Left kidney (tissue), 8 donors: ENCODE measurements at places on chromosomes 13 and 19.

DNA sequence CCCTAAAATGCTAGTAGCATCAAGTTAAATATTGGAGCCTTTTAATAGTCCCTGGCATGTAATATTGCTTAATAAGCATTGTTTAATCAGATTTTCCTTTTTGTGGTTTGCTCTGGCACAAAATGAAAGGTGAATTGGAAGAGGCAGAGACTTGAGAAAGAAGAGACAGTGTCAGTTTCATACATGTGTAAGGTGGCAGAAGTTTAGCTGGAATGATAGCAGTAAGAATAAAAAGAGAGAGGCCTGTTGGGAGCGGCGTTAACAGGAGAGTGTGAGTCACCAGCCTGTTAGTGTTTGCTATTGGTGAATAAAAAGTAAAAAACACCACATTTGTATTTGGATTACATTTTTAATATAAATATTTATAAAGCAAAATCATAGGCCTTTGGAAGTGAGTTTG, 145.3 kb downstream of the PDS5B start:
- no peak for DNase-seq

DNA sequence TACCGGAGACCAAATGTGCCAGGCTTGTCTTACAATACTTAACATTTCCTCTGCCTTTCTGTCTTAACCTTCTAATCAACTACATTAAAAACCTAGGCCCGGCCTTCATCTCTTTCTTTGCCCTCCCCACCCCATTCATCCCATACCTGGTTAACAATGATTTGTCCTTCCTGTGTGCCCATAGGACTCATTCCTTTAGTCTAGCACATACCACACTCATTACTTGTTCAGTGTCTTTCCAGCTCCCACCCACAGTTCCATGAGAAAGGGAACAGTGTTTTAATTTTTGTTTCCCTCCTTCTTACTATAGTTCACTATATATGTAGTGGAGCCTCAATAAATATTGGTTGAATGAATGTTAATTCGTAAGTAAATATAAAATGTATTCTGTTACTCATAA, 2.4 kb downstream of the CLN5 start:
- no peak for DNase-seq

DNA sequence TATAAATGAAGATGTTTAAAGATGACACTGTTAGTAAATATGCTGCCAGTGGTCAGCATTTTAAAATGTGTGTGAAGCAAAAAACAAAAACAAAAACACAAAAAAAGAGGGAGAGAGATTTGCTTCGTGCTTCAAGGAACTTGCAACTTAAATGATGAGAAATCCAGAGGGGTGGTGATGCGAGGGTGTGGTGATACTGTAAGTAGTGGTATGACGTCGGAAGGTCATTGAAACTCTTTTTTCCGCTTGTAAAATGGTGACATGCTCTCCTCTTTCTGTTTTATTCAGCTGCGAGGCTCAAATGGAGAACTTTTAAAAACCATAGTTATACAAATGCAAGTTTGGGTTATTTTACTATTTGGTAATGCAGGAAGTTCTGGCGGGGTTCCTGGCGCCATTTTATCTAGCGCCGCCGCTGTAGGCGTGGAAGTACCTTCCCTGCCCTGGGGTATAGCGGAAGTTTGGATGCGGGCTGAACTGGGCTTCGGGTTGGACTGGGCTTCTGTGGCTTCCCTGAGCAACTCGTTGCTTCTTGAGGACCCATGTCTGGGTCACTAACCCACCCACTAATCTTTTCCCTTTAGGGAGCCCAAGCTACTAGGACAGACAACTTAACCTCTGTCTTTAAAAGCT, 34.8 kb downstream of the DGKH start:
- no peak for DNase-seq

GRCh38 chr13:23758798-23759527, 130.2 kb downstream of the MIPEP start:
- DNase-seq, result no peak

DNA sequence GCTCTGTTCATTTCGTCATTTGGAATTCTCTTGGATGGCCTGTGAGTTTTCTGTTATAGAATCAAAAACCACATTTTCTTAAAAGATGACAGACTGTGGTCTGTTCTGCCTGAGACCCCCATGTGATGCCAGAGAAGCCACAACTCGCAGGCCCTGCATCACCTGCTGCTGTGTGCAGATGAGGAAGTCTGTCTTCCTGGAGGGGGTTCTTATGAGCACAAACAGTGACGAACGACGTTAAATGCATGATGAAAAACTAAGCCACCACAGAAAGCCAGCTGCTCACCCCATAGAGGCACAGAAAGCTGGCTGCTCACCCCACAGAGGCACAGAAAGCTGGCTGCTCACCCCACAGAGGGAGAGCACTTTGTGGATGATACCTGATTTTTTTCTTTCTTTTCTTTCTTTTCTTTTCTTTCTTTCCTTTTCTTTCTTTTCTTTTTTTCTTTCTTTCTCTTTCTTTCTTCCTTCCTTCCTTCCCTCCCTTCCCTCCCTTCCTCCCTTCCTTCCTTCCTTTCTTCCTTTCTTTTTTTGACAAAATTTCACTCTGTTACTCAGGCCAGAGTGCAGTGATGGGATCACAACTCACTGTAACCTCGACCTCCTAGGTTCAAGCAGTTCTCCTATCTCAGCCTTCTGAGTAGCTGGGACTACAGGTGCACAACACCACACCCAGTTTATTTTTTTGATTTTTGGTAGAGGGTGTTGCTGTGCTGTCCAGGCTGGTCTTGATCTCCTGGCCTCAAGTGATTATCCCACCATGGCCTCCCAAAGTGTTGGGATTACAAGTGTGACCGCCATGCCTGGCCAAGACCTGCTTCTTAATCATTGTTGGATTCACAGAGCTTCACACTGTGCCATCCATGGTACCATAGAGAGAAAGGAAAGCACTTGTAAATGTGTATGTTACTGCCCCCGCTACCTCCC, 1191.4 kb downstream of the UQCRFS1 start:
- no peak for DNase-seq

DNA sequence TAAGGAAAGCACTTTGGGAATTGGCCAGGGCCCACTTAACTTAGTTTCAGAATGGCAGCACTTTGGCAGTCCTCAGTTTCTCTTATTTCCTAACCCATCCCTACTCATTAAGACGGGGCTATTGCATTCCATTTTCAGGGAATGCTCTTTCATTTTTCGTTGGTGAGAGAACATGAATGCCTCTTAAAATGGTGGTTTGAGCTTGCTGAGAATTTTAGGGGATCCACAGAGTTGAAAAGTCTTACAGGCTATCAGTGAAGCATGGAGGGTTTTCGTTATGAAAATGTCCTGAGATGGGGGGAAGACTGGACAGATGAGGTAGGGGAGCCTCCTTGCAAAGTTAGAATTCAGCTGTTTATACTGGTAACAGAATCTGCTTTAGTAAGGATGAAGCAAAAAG, 71.4 kb downstream of the LRCH1 start:
- no peak for DNase-seq

DNA sequence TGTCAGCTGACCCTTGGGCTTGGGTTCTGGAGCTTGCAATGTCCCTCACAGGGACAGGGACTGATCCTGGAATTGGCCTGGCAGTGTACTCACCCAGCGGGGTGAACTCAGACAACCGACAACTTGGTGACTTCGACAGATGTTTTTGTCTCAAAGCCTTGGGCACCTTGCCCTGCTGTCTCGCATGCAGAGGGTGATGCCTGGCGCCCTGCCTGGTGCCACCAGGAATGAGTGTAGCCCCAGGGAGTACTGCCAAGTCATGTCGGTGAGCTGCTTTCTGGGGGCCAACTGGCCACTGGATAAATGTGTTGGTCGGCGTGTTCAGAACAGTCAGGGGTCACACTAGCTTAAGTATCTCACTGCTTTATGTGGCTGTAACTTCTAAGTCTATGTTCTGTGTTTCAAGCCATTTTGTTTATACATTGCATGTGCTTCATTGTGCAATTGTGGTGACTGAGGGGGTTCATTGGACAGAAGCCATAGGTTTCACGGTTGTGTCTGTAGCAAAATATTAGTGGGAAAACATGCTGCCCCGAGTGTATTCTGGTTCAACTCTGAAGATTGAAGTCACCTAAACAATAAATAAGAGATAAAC, 96.3 kb upstream of the TNFSF11 start:
- no peak for DNase-seq

DNA sequence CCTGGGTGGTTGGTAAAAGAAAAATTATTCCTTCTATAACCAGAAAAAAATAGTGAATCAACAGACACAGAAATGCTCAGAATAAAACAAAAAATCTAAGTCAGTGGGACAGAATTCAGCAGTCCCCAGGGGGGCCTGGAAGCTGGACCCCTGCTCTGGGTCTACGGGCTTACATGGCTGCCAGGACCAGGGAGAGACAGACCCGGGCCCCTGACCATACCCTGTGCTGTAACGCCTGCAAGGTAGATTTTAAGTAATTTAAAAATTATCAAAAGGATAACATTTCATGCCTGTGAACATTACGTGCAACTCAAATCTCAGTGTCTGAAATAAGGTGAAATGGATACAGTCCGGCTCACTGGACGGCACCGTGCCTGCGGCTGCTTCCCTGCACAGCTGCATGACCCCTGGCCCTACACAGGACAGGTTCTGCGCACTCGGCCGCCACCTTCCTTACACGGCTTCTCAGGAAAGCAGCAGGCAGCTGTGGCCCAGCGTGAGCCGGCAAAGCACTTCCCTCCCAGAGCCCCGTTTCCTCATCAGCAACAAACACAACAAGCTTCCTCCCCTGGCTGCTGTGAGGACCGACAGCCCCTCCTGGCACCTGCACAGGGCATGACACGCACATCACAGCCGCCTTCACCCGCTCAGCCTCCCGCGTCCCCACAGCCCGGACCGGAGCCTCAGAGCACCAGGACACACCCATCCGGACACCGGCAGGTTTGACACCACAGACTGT, 22.2 kb downstream of the RASA3 start:
- DNase-seq, result no peak

DNA sequence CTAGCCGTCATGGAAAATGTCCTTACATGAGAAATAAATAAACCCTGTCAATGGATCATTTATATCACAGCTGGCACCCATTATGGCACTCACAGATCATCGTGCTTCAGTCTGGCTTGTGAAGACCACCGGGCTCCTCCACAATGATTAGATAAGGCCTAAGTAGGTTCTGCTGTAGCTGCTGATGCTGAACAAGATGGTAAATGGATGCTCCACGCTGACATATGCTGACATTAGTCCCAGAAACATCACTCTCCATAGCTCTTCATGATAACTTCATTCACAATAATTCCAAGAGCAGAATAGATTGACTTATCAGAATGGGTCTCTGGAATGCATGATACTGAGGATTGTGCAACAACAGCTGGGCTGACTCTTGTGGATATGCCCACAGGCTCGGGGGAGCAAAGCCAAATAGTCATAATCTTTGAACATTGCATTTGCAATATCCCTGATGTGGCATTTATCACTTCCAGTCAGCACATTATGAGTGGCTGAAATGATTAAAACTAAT, 63.8 kb upstream of the RXFP2 start:
- DNase-seq, result no peak

GRCh38 chr19:11390933-11391680, 7.0 kb upstream of the EPOR start:
- DNase-seq, result no peak

- no peak for DNase-seq
Measured at GRCh38 chr19:56170261-56170660, 5.5 kb upstream of the GALP start.

DNA sequence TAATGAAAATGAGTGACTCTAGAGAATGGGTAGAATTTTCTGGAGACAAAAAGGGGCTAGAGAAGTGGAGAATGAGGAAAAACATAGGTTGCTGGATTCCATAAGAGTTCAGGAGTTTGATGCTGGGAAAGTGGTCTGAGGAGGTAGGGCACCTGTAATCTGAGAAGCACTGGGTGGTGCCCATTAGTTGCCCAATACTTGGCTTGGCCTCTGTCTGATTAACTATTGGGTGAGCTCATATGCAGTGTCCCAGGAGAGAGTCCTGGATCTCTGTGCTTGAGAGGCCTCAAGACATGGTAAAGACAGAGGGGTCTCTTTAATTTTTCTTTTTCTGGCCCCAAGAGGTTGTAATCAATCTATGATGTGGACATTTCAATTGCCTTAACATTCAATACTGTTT, 390.1 kb downstream of the TDRD3 start:
- no peak for DNase-seq

GRCh38 chr13:81406022-81406421, 1065.1 kb upstream of the SPRY2 start:
- DNase-seq, result no peak

DNA sequence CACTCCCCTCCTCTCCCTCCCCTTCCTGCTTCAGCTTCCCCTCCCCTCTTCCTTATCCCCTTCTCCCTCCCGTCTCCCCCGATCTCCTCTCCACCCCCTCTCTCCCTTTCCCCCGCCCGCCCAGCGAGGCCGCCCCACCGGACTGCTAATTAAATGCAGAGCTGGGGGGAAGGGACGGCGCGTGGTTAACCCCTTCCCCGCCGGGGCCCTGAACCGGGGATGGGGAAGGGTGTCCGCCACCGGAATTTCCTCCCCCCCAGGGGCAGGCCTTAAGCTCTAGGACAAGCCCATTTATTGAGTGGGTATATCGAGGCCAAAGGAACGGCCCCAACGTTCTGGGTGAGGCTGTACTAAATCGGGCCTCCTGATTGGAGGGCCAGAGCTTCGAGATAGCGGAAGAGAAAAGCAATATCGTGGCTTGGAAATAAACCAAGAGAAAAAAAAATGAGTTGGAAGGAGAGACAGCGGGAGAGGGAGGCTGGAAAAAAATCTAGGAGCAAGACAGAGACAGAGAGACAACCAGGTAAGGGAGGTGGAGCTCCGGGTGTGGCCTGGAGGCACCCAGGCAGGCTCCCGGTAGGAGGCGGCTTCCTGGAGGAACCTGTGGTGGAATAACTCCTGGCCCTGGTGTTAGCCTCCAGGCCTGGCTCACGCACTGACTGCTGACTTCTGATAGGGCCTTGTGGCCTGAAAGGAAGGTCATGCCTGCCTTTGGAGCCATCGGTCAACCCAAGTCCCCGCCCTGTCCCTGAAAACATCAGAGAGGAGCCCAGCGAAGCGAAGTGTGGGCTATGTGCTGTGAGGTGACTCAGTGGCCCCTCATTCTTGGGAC, 11.6 kb upstream of the JUND start:
- DNase-seq, result no peak

GRCh38 chr13:104460554-104460953, 1394.3 kb upstream of the SLC10A2 start:
- DNase-seq, result no peak

- no peak for DNase-seq
Measured at GRCh38 chr19:34598217-34599155, 78.5 kb downstream of the SCGB2B2 start.

DNA sequence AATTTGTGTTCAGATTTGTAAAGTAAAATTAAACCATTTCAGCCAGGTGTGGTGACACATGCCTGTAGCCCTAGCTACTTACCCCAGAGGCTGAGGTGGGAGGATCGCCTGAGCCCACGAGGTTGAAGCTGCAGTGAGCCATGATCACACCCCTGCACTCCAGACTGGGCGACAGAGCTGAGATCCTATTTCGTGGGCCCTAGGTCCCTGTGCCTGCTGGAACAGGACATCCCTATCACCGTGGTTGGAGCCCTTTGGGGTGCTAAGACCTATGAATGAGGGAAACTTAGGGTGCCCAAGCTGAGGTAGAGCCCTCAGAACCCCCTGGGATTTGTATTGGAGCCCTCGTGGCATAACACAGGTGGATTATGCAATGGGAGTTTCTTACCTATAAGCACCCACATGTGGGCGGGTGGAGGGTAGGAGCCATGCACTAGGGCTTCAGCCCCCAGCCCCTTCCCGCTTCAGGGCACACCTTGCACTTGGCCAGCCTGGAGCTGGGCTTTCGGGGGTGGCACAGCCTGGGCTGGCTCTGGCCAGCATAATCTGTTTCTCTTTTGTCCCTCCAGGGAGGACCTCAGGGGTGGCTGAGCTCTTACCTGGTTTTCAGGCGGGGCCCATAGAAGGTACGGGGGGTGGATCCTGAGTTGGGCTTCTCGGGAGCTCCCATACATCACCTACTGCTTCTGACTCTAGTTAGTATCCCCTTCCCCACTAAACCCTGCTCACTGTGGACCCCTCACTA, 7.2 kb upstream of the USF2 start:
- no peak for DNase-seq
